ENCODE measurements at places on chromosomes 5 and 9. TPM values are rescaled to one million over a fixed set of nuclear protein-coding genes. Genes with fewer than 3 reads are reported as not detected.

DNA sequence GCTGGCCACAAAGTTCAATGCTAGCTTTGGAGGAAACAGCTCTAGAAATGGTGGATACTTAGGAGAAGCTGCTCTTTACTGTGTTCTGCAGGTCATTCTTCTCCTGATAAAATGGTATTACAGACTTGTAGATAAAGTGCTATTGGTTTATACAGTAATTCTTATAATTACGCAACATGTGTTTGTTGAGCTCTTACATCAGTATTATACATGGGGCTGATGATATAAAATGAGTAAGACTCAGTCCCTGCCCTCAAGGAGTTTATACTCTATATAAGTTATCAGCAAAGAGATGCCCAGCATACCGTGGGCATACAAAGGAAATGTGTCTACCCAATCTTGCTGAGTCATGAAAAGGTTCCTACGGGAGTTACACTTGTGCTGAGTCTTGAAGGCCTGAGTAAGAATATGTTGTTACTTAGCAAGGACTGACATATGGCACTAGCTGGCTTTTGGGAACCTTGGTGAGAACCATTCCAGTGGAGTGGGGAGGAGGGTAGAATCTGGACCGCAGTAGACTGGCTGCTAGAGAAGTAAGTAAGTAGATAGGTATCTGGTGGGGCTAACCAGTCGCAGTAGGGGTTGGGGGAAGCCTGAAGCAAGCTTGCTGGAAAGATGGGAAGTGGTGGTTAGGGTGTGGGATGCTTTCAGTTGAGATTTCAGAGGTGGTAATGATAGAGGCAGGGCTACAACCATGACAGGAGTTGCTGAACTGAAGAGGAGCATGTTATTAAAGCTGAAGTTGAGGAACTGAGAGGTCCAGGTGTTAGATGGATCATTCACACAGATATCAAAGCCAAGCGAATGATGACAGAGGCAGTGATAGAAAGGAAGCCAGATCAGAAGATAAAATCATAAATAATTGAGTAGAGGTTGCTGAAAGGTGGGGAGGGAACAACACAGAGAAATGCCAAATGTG, 11.1 kb upstream of the TTC23L start:
- no peak for DNase-seq

DNA sequence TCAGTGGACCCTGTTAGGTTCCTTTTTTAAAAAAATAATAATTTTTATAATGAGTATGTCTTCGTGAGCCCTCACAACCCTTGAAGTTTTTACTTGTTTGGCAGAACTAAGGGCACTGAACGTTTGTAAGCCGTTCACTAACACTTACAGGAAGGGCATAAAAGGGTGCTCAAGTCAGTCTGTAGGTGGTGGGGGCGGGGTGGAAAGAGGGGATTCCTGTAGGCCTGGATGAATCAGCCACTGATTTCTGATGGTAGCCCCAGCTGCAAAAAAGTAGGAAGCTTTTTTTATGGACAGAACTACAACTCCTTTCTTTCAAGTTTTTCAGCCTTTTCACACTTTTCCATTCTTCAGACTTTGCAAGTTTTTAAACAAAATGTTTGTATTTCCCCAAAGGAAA, 35.8 kb downstream of the PIK3R1 start:
- DNase-seq, result no peak

- DNase-seq, result no peak
These were observed 42.1 kb upstream of the FAM240B start for GRCh38 chr9:38761999-38762398.

DNA sequence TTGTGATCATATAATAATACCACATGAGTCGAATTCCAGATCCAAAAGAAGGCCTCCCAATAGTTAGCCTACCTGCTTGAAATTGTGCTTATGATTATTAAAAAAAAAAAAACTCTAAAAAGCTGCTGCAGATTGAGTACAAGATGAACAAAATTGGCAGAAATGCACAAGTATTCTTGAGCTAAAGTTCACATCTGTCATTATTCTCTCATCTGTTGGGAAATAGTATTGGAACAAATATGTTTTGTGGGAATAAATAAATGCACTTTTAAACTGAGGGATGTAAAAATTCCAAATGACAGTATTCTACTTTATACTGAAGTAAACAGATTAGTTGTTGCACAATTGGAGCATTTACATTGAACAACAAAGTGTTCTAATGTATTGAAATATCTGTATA, 15.7 kb downstream of the DAB2 start:
- no peak for DNase-seq

- no peak for DNase-seq
These were observed 9.8 kb upstream of the FANCC start for GRCh38 chr9:95327239-95327865.

Gene PCDHGA9
- 0.68 TPM for total RNA-seq

DNA sequence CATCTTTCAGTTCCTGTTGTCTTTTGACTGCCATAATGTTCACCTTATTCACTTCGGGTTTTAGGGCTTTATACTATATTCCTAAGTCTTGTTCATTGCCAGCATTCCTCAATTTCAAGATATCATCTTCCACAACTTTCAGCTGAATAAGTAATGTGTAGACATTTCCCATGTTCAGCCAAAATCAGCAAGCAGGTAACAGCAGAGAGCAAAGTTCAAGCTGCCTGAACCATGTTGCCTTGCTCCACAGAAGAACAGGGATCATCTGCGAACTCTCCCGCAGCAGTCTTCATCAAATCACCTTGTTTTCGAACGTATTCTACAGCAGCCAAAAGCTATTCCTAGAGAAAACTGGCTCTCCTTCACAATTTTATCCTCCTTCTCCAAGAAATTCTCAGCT, 95.3 kb upstream of the CCDC112 start:
- DNase-seq, result no peak

GRCh38 chr9:10354591-10354990, 258.2 kb downstream of the PTPRD start:
- no peak for DNase-seq

Gene C9orf50
- not detected for total RNA-seq

Gene GALNT12
- total RNA-seq, result 0.81 TPM

GRCh38 chr5:169548315-169548714, 35.3 kb upstream of the SPDL1 start:
- peak; percentile 43 for DNase-seq

- DNase-seq, result no peak
These were observed 166.2 kb downstream of the NTRK2 start for GRCh38 chr9:84835745-84836144.
